ENCODE measurements at places on chromosomes 11 and 22. TPM values are rescaled to one million over a fixed set of nuclear protein-coding genes. Genes with fewer than 3 reads are reported as not detected.

Gene OR51E2
- 0.22 TPM for total RNA-seq

Gene MYRF
- 6.4 TPM for total RNA-seq

Gene VWCE
- total RNA-seq = 1.1 TPM

Gene RBMXL2
- total RNA-seq = not detected

Gene GRAMD1B
- 25.3 TPM for total RNA-seq

Gene PRG3
- total RNA-seq = not detected

Data from placental pericyte (primary cell).